ENCODE measurements at places on chromosomes 12 and 14.

GRCh38 chr12:84814664-84815245 lies 97.8 kb downstream of the SLC6A15 start:
- DNase-seq: no peak

GRCh38 chr12:32089586-32089985 lies 17.1 kb upstream of the BICD1 start:
- DNase-seq: no peak

GRCh38 chr12:98423963-98424362 lies 91.4 kb upstream of the TMPO start:
- no peak for DNase-seq

- no peak for DNase-seq
Observed at GRCh38 chr12:64059685-64060084, 162.4 kb downstream of the KICS2 start.

GRCh38 chr12:114820796-114821195 lies 136.8 kb upstream of the TBX3 start:
- no peak for DNase-seq

DNA sequence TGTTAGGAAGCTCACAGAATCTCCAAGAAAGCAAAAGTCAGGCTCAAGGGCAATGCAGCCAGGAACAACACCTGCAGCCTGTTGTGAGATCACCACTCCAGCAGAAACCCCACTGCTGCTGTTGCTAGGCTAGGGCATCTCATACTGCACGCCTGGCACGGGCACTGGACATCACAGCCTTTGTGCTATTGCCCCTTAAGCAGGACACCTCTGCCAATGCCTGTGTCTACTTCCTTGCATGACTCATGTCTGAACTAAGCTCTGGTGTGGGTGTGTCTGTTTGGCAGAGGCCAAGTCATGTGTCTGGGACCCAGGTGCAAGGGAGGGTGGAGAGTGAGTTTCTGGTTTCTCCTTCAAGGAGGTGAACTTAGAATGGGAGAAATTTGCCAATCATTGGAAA lies 10.0 kb upstream of the DDX47 start:
- DNase-seq: peak; percentile 51

DNA sequence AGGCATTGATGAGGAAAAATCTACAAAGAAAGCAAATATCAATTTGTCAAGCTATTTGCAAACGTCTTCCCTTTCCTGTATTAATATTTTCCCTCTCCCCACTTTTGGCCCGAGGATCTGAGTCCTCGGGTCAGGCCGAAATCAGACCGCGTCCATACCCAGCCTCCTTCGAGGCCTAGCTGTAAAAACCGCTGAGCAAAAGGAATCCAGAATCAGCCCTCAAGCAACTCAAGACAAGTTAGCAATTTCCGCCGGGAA lies 353 bp upstream of the MAPK1IP1L start:
- DNase-seq: no peak

DNA sequence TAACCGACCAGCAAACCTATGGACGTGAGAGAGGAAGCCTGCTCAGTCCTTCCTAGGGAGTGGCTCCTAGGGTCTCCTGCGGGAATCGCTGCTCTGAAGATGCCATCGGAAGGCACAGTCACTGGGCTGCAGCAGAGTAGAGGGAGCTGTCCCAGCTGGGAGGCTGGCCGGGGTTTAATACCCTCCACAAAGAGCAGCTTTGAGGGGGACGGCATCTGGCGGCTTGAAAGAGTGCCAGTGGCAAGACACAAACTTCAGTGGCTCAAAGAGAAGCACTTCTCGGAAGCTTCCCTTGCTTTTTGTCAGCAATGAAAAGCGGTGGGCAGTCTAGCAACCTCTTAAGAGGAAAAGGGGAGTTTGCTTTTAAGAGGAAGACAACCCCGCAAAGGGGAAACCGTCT lies 114.6 kb downstream of the TMEM132C start:
- peak; percentile 66 for DNase-seq

DNA sequence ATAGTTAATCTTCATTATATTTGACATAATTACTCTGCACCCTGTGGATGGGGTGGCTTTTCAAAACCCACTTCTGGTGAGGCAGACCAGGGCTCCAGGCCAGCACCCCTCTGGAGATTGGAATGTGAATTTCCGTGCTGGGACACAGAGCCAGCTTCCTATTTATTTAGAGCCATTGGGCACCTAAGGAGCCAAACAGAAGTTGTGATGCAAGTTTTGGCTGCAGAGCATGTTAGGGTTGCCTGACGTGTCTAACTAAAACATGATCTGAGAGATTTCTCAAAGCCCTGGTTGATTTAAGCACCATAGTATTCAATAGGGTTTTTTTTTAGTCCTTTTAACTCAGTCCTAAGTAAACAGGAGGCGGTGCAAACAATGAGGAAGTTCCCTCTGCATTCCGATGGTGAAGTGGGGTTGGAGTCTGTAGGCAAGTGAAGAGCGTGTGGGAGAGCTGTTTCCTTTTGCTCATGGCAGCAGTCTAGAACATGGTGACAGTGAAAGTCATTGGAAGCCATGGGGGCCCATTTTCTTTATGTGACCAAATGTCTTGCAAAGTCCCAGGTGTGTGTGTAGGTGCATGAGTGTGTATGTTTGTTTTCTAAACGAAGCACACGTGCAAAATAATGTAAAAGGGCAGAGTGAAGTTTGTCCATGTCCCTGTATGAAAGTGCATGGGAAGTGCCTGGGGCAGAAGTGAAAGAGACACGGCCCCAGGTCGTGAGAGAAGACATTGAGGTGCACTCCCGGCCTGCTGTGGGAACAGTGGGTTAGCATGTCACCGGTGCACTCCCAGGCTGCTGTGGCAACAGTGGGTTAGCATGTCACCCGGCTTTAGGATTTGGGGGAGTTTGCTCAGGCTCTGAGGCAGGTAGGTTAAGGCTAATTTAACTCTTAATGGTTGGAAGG lies 117.7 kb downstream of the PRKCH start:
- no peak for DNase-seq

GRCh38 chr12:98701166-98701565 lies 56.1 kb downstream of the APAF1 start:
- DNase-seq: no peak

GRCh38 chr14:42353315-42353714 lies 746.6 kb downstream of the LRFN5 start:
- DNase-seq: no peak

GRCh38 chr12:121893961-121894460 lies 5.4 kb downstream of the PSMD9 start:
- DNase-seq: peak; percentile 9

GRCh38 chr14:51592836-51593235 lies 58.9 kb upstream of the FRMD6 start:
- DNase-seq: no peak

GRCh38 chr14:51454351-51454750 lies 197.4 kb upstream of the FRMD6 start:
- DNase-seq: no peak

GRCh38 chr12:50685641-50686040 lies 78.3 kb upstream of the ATF1 start:
- DNase-seq: no peak

DNA sequence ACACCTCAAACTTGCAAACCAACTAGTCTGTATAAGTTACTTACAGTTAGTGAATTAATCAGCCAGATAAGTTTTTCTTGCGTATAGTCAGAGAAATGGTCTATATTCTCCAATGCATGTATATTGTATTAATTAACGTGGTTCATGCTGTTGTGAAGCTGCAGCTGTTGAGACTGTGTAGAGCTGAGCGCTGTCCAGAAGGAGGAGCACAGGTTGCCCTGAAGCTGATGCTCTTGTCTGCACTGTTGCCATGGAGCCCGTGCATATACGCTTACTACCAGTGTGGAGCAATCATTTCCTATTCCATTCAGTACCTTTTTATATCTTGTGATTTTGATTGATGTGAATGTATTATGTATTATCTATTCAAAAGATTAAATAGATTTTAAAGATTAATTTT lies 74.3 kb upstream of the ARID2 start:
- peak; percentile 37 for DNase-seq

GRCh38 chr12:103686026-103686425 lies 99.0 kb downstream of the STAB2 start:
- DNase-seq: no peak

DNA sequence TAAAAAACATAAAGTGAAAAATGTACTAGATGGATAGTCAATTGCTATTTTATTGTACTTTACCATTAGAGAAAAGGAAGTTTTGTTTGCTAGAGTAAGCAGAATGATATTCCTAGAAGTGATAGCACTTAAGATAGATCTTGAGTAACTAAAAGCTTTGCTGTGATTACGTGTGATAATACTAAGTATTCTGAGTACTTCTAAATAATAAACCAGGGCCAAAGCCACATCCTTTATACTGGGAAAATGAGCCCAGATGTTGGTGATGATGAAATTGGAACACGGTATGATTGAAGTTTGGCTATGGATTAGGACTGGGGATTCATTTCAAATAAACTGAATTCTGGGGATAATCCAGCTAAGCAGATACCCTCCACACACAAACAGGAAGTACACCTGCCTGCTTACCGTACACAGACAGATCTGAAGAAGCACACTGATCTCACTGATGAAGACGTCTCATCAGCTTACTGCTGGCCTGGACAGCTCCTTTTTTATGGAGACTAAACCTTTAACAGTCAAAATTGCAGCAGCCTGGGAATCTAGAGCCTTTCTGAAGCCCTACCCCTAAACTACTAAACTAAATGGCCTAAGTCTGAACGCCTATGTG lies 199.8 kb downstream of the LRFN5 start:
- no peak for DNase-seq

GRCh38 chr12:90058704-90059103 lies 350.1 kb upstream of the ATP2B1 start:
- no peak for DNase-seq

DNA sequence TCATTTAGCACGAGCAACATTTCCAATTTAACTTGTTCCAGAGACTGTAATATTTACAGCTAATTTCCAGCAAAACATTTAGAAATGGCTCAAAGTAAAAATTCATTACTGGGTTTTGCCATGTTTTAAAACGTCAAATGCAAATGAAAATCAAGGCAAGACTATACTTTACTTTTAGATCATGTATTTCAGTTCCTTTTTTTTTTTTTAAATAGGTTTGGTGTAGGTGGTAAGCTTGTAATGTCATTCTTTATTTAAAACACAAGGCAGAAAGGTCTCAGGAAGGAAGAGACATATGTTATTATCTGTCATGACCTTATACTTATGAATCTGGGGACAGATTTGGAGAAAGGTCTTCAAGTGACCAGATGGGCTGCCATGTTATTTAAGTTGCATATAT lies 54.1 kb downstream of the GRIP1 start:
- DNase-seq: no peak

DNA sequence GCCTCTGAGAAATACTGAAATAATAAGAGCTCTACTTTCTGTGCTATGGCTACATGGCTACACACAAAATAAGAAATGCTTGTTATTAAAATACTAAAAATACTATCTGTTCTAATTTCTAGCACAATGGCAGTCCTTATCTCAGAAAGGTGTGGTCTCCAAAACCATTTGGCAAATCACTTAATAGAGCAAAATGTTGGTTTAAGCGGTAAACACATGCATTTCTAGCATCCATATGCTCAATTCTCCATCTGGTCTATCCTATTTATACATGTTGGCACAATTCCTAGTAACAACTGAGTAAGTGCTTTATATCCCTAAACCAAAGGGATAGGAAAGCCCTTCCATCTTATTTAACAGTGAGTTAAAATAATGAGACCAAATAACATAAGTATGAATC lies 107.0 kb downstream of the PAPLN start:
- DNase-seq: peak; percentile 45

- no peak for DNase-seq
Observed at GRCh38 chr12:211142-211465, 2.9 kb downstream of the SLC6A12 start.

GRCh38 chr14:21083565-21084325 lies 13.6 kb downstream of the ARHGEF40 start:
- no peak for DNase-seq

- no peak for DNase-seq
Observed at GRCh38 chr12:120515496-120515895, 13.5 kb downstream of the COQ5 start.

DNA sequence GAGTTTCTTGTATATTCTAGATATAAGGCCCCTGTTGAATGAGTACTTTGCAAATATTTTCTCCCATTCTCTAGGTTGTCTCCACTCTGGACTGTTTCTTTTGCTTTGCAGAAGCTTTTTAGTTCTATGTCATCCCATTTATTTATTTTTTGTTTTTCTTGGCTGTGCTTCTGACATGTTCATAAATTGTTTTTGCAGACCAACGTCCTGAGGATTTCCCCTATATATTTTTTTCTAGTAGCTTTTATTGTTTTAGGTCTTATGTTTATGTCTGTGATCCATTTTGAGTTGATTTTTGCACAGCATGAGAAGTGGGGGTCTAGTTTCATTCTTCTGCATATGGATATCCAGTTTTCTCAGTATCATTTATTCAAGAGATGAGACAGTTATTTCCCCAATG lies 70.4 kb upstream of the BTG1 start:
- no peak for DNase-seq
